ENCODE measurements at places on chromosomes 3 and 15. TPM values are rescaled to one million over a fixed set of nuclear protein-coding genes. Genes with fewer than 3 reads are reported as not detected.

- DNase-seq: no peak
These were observed 170.3 kb downstream of the NSMCE3 start for GRCh38 chr15:29099131-29099880.

The SH2D7 gene
- not detected for total RNA-seq

GRCh38 chr3:72223116-72223515, 438.2 kb upstream of the PROK2 start:
- no peak for DNase-seq

- no peak for DNase-seq
These were observed 232.1 kb downstream of the IGSF11 start for GRCh38 chr3:118802325-118803095.

DNA sequence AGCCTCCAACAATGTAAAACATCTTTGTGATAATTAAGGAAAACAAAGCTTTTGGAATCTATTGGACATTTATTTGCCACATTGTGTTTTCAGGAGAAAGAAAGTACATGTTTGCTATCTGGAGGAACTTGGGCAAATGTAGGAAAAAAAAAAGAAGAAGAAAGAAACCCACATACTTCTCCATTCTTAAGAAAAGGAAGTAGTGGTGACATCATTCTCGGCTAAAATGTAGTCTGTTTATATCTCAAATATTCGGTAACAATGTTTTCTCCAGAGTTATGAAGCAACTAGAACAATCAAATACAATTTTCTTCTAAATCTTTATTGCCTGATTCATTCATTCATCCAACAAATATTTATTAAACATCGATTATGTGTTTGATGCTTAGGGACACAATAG, 2.3 kb upstream of the TGFBR2 start:
- no peak for DNase-seq

DNA sequence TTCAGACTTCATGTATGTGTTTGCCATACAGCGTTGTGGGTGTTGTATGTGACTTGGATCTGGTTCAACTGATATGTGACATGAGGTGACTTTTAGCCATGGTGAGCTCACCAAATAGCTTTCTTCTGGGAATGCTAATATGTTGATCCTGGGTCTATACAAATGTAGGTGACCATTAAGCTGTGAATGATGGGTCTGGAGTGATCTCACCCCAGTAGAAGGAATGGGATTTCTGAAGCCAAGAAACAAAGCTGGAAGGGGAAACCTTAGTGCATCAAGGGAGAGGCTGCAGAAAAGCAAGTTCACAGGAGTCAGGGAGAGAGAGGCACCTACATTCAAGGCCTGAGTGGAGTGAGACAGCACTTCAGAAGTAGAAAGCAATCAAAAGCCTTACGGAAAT, 421.0 kb upstream of the THRB start:
- DNase-seq: no peak

The TMEM40 gene
- total RNA-seq: not detected

The PFKFB4 gene
- 34.4 TPM for total RNA-seq

The FOXB1 gene
- 5.2 TPM for total RNA-seq

The MYH15 gene
- 0.10 TPM for total RNA-seq

GRCh38 chr3:30654269-30654668, 47.9 kb downstream of the TGFBR2 start:
- no peak for DNase-seq

DNA sequence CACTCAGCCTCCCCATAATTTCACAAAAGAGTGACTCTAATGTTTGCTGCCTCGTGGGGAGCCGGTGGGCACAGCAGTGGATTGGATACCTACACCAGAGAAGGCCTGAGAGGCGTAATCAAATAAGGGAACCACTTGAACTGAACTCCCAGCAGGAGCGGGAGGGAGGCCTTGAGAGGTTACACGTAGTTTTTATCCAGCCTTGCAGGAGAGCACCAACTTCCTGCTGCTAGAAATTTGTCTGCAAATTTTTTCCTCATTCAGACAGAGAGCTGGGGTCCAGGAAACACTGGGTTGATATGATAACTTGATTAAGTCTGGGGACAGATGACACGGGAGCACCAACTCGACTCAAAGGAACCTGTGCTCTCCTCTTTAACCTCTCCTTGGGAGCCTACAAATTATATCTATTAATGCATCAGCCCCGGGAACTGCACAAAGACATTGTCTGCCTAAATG, 69.8 kb downstream of the HES1 start:
- DNase-seq: no peak

The ZBBX gene
- not detected for total RNA-seq
